ENCODE measurements at places on chromosomes 6 and 20. TPM values are rescaled to one million over a fixed set of nuclear protein-coding genes. Genes with fewer than 3 reads are reported as not detected.

Gene SLC17A2
- not detected for total RNA-seq

Gene SYNGAP1
- total RNA-seq: 11.7 TPM

Gene SNHG17
- 6.7 TPM for total RNA-seq

Gene ARMH2
- not detected for total RNA-seq

Gene TNXB
- 148 TPM for total RNA-seq

Gene ZBTB2
- total RNA-seq: 12.1 TPM

Gene RBBP8NL
- total RNA-seq: not detected

Gene CRISP2
- not detected for total RNA-seq

Gene MOXD1
- total RNA-seq: 37.3 TPM

Gene BPIFB2
- total RNA-seq: not detected

Gene GPSM3
- total RNA-seq: 5.1 TPM

Gene SSTR4
- not detected for total RNA-seq

Gene SMLR1
- not detected for total RNA-seq

Gene SERPINB6
- total RNA-seq: 149 TPM

Gene PCMT1
- total RNA-seq: 123 TPM

Gene COL19A1
- 8.2 TPM for total RNA-seq

- ATAC-seq: no peak
Measured at GRCh38 chr20:61748376-61748775, 317.3 kb downstream of the TAF4 start.

DNA sequence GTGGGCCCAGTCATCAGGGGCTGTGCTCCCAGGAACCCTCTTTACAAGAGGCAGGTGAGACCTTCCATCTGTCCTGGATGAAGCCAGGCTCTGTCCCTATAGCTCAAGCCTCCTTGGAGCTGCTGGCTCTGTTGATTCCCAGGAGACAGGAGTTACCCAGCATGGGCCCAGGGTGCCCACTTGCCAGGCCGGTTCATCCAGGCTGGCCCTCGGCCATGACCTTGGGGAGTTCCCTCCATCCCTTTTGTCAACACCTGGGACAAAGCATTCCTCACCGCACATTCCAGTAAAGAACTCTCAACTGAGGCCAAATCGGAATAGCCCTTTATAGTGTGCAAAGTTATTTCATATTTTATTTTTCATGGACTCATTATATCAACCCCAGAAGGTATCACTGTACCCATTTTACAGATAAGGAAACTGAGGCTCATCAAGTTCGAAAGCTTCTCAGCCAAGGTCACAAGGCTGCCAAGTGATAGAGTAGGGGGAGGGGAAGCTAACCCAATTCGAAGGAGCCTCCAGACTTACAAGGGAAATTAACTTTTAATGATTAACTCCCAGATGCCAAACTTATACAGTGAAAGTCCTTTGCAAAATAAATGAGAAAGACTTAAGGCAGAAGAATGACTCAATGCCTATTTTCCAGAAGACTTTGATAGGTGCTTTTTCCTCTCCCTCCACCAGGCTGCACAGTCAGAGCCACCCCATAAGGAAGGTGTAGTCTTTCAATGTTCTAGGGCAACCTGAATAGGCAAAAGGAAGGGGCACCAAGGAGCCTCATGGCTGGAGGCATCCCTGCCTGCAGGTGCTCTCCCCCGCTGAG is 18.5 kb downstream of the SDC4 start:
- no peak for ATAC-seq

- ATAC-seq: no peak
Measured at GRCh38 chr6:158955255-158955654, 44.7 kb downstream of the RSPH3 start.

GRCh38 chr20:726160-726559 is 42.1 kb downstream of the SLC52A3 start:
- no peak for ATAC-seq

- ATAC-seq: no peak
Measured at GRCh38 chr6:11398451-11399326, 138.9 kb upstream of the TMEM170B start.

DNA sequence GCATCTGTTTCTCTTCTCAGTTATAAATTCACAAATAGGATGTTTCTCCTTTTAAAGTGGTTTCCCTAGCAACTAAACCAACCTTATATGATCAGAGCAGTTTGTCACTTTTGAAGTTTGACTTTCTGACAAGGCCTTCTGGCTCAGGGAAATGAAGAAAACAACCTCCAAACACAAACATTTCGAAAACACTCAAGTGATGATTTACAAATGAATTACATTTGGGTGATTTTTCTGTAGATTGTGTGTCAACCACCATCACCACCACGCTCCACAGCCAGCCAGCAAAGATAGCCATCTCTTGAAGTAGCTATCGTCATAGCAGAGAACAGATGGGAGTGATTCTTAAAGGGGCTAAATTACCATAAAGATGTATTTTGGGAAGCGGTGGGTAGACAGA is 16.5 kb upstream of the MLIP start:
- no peak for ATAC-seq

DNA sequence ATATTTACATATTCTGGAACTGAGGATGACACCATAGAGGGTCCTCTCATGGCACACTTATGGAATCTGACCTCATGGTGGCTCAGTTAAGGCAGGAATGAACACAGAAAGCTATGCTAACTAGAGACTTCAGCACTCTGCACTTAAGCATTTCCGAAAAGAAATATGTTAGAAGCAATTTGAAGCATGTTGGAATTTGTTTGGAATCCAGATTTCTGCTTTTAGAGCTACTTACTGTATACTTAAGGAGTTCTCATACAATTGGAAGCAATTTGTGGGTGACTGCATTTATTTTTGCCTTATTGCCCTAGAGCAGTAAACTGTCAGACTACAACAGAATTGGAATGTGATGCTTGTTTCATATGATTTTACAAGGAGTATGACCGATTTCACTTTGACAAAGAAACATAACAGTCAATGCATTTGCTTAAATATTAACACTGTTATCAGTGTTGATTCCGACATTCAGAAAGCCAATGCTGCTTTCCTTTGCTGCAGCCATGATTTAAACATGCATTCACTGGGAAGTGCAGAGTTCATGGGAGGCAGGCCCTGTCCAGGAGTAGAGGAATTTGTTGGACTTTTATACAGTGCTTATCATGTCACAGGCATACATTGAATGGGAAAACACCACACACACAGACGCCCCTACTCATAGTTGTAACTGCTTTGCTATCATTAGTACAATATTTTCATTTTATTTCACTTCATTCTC is 244.4 kb downstream of the SAMD5 start:
- ATAC-seq: no peak

DNA sequence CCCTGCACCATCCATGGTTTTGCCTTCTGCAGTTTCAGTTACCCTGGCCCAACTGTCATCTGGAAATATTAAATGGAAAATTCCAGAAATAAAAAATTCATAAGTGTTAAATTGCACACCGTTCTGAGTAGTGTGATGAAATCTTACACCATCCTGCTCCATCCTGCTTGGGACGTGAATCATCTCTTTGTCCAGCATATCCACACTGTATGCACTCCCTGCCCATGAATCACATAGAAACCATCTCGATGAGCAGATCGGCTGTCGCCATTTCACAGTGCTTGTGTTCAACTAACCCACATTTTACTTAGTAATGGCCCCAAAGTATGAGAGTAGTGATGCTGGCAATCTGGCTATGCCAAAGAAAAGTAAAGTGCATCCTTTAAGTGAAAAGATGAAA is 105.9 kb upstream of the ID4 start:
- no peak for ATAC-seq

GRCh38 chr20:63520934-63521601 is 503 bp downstream of the PPDPF start:
- peak; percentile 65 for ATAC-seq

- no peak for ATAC-seq
Measured at GRCh38 chr6:142926177-142926493, 18.8 kb downstream of the HIVEP2 start.

DNA sequence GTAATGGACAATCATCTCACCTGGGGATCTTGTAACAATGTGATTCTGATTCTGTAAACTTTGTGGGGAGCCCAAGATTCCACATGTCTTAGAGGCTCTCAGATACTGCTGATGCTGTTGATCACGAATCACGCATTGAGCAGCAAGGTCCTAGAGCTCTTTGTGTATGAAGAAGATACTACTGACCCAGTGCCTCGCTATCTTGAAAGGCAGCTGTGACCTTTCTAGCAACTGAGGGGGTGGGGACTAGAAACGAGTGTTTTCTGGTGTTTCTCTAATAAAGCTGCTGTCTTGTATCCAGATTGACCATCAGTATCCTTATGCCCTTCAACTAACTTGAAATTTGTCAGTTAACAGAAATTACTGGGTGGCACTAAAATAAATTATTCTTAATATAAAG is 142.9 kb downstream of the MTHFD1L start:
- no peak for ATAC-seq

GRCh38 chr20:6265204-6265904 is 142.5 kb upstream of the FERMT1 start:
- peak; percentile 62 for ATAC-seq

DNA sequence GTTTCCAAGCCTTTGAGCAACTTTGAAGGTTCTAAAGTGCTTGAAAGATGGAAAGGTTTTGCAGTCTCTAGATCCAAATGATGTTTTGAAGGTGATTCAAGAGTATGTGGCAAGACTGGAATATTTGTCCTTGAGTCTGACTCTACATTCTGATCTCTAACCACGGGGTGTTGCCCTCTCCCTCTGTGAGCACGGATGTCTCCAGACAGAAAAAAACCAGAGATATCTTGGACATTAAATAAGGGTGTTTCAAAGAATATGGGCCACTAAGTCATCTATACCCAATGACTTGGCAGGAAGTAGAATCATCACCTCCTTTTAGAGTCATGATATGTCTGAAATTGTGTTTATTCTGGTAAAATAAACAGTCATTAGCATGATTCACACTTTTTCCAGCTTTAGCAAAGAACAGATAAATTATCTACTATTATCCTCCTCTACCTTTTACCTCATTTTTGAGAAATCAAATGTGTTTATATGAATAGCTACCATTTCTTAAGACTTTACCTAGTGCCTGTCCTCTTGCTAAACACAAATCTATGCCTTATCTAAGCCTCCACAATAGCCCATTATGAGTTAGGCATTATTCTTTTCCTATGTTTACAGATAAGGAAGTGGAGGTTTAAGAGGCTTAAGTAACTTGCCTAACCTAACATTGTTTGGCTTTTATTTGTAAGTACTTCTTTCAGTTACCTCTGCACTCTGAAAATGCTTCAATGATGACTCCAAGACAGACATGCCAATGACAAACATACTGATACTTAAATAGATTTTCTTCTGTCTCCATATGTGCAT is 384.4 kb downstream of the BMP2 start:
- no peak for ATAC-seq

DNA sequence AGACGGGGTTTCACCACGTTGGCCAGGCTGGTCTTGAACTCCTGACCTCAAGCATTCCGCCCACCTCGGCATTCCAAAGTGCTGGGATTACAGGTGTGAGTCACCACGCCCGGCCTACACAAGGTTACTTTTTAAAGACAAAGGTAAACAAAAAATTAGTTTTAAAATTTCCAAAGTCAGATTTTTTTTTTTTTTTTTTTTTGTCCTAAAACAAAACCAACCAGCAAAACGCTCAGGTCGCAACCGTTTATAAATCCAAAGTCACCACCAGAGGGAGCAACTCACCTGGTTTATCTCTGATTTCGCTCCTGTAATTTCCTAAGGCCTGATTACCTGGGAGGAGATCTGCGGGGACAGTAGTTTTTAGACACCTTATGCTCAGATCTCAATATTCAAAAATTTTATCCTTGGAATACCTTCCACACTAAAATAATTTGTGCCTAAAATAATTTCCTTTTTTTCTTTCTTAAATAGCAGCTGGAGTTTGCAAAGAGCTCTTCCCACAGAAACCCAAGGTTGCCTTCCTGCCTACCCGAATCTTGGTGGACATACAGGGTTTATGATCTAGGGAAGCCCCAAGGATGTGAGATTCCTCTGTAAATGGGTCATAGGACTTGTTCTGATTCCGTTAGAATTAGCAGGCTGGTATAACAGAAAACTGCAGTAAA is 19.8 kb upstream of the TREM1 start:
- ATAC-seq: no peak

DNA sequence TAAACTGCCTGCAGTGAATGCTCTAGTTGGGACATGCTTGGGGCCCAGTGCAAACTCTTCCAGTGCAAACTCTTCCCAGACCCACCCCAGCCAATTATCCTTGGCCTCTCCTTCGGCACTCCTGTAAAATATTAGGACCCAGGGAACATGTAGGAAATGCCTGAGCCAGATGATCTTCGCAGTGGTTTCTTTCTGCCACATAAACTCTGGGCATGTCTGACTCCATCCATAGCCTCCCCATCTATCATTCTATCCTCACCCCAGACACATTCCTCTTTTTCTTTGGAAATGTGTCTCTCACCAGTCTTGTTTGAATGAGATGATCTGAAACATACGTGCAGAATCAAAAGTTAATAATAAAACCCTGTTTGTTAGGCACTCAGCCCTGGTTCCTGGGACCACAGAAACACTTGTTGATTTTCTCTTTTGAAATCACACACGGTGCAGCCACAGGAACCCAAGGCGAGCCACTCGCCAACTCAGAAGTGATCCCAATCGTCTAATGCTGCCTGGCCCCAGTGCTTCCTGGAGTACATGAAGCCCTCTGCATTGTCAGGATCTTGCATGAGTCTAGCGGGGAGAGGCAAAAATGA is 108.9 kb upstream of the CST7 start:
- ATAC-seq: no peak

DNA sequence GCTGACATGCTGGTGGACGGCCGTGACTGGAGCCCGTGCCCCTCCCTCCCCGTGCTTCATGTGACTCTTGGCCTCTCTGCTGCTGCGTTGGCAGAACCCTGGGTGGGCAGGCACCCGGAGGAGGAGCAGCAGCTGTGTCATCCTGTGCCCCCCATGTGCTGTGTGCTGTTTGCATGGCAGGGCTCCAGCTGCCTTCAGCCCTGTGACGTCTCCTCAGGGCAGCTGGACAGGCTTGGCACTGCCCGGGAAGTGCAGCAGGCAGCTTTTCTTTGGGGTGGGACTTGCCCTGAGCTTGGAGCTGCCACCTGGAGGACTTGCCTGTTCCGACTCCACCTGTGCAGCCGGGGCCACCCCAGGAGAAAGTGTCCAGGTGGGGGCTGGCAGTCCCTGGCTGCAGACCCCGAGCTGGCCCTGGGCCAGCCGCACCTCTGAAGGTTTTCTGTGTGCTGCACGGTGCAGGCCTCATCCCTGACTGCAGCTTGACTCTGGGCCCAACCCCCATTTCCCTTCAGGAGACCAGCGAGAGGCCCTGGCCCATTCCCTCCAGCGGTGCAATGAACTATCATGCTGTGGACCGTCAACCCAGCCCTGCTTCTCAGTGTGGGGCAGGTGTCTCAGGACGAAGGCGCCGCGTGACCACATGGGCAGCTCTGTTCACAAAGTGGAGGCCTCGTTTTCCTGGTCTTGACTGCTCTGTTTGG is 8.1 kb downstream of the NPBWR2 start:
- no peak for ATAC-seq

GRCh38 chr6:28682542-28682941 is 156.9 kb downstream of the GPX5 start:
- ATAC-seq: no peak

GRCh38 chr6:24214984-24215383 is 89.0 kb downstream of the NRSN1 start:
- ATAC-seq: no peak

- peak; percentile 61 for ATAC-seq
Measured at GRCh38 chr6:80789912-80790570, 683.6 kb downstream of the BCKDHB start.

- ATAC-seq: no peak
Measured at GRCh38 chr6:88238901-88239300, 72.8 kb upstream of the CNR1 start.

GRCh38 chr6:100099189-100100074 is 105.4 kb upstream of the MCHR2 start:
- no peak for ATAC-seq

GRCh38 chr6:149852180-149852579 is 12.0 kb downstream of the LRP11 start:
- no peak for ATAC-seq
